H4 (cell line): ENCODE measurements at places on chromosomes 7 and 10. TPM values are rescaled to one million over a fixed set of nuclear protein-coding genes. Genes with fewer than 3 reads are reported as not detected.

MINDY4 gene
- total RNA-seq, result 6.9 and 7.5 TPM in 2 replicates

NPTX2 gene
- total RNA-seq, result not detected in 2 replicates

PTPRN2 gene
- total RNA-seq, result 0.97 TPM in 2 replicates

CDK1 gene
- 200 and 237 TPM in 2 replicates for total RNA-seq
